ENCODE measurements at places on chromosomes 6 and 20.

DNA sequence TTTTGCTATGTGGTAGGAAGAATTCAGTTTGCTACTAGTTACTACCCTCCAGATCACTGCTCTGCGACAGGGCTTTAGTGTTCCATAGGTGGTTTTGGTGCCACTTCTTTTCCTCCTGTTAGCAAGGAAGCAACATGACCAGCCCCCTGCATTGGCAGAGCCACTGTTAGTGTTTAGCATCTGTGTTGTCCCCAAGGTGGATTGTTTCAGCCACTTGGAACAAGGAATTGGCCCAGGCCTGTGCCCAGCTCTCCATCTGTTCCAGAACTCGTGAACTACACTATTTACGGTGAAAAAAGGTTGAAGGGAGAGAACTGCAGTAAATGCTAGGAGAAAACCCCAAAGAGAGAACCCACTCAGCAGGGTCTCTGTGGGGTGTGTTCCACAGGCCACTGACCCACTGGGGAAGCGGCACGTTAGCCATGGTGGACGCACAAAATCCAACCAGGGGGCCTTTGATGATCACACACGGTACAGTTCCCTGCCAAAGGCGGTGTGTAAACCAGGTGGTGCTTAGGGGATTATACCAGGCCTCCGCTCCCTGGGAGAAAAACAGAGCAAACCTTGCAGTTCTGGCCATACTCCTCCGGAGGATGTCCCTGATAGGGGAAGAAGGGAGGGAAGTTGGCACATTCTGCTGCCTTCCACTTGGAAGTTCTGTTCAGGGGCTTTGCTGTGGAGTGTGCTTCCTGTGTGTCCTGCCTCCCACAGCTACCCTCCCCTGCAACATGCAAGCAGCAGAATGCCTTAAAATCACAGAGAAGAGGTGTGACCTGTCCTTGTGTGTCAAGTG is 72.3 kb downstream of the LYRM2 start:
- DNase-seq = no peak

GRCh38 chr20:48875914-48876240 is 45.6 kb upstream of the ARFGEF2 start:
- DNase-seq = no peak

- DNase-seq = peak; percentile 64
Measured at GRCh38 chr20:58309591-58310290, at the start of gene RAB22A. TSS of gene RAB22A (plus strand) at chr20:58309715. CDS start at chr20:58309977, 262 bp downstream.

DNA sequence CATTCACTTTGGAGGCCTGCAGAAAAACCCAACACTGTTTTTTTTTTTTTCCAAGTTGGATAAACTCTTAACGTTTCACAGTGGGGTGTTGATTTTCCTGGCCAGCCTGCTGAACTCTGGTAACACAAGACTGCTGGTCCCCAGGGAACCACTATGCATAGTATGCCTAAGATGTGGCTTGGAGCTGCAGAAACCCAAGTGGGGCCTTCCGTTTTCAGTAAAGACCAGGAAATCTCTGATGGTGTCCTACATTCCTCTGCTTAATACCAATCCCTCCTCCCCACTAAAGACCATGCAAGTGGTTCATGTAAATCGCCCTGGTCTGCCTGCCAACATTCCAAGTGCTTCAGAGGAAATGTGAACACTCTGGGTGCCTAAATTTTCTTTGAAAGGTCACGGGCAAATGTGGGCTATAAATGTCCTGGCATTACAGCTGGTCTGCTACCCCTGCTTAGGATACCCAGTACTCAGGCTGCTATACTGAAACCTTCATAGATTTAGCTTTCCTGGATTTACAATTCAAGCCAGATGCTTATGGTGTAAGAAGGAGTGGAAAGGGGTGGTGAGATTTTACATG is 615.4 kb downstream of the MAFB start:
- no peak for DNase-seq

DNA sequence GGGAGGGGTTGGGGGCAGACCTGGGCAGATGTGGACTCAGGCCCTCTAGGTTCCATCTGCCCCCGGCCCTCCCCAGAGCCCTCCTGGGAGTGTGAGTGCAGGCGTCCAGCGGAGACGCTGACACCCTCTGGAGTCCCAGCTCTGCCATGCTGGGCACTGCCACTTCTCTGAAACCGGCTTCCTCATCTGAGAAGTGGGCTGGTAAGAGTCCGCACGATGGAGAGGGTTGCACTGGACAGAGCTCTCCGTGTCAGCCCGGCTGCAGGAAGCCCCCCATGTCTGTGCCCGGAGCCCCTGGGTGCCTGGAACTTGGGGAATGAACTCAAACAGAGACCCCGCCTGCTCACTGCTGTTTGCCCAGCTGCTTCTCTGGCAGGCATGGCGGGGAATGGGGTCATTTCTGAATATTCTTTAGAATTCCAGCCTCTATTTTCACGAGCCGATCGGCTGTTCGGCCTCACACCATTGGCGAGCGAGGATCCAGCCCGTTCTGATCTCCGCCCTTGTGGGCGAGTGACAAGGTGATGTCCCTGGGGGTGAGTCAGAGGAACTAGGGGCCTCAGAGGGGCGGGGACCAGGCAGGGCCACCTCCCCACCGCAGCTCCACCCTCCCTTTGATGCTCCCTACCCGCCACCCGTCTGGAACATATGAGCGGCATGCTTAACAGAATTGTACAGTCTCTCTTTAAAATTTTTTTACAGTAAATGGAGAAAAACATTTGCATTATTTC is 47.8 kb upstream of the GATA5 start:
- no peak for DNase-seq

DNA sequence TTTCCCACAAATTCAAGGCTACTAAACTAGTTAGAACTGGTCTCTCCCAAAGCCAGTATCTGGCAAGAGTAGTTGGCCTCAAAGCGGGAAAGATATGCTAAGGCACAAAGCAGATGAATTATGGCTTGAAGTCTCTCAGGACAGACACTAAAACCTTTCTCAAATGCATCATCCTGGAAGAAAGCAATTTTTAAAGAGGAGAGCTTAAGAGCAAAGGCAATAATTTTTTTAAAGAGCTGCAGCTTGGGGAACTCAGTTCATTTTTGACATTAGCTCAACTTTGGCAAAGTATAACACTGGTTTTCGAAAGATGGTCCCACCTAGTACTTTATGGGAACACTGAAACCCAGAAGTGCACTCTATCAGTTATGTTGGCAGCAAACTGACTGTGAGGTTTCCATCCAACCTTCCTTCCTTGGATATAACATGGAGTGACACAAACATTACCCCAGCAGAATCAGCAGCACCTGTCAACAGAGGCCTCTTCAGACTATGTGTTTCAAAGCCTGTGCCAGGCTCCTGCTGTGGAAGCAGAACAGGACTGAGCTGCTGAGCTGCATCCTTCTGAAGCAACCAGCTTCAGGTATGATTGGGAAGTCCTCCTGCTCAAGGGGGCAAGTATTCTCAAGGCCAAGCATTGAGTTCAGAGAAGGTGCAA is 852.3 kb upstream of the HS3ST5 start:
- no peak for DNase-seq

GRCh38 chr6:140269591-140270165 is 895.2 kb upstream of the CITED2 start:
- DNase-seq = no peak

- no peak for DNase-seq
Measured at GRCh38 chr20:1633535-1633934, 13.7 kb upstream of the SIRPB1 start.

- DNase-seq = no peak
Measured at GRCh38 chr6:123398072-123398471, 238.7 kb downstream of the TRDN start.

- DNase-seq = no peak
Measured at GRCh38 chr20:9179867-9180266, 111.0 kb downstream of the PLCB4 start.

DNA sequence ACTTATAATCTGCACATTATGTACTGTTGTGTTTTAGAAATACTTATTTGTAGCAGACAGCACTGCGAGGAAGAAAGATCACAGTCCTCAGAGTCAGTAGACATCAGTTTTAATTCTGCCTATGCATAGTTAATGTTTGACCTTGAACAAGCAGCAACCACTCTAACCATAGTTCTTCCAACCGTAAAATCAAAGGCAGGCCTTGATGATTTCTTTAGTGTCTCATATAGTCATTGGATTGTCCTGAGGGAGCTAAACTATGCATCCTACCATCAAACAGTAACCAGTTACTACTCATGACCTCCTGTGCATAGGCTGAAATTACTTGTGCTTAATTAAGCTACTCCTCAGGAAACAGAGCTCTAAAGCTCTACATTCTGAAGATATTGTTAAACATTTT is 294.8 kb upstream of the STXBP5 start:
- no peak for DNase-seq

- DNase-seq = no peak
Measured at GRCh38 chr6:45502456-45502855, 124.7 kb upstream of the SUPT3H start.

DNA sequence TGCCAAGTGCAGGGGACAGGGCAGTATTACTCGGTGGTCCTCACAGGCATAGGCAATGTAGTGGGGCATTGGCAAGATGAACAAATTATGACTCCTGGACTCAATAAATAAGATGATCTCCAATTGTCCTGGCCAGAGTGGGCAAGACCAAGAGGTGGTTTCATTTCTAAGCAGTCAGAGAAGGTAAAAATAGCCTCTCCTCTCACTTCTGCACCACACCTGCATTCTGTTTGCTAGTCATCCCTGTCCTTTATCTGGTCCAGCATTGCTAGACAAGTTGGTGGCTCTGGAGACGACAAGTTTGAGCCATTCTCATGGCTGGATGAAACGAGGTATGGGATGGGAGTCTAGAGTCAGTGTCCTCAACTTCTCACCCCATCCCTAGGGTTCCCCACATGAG is 83.0 kb downstream of the BANF2 start:
- no peak for DNase-seq

DNA sequence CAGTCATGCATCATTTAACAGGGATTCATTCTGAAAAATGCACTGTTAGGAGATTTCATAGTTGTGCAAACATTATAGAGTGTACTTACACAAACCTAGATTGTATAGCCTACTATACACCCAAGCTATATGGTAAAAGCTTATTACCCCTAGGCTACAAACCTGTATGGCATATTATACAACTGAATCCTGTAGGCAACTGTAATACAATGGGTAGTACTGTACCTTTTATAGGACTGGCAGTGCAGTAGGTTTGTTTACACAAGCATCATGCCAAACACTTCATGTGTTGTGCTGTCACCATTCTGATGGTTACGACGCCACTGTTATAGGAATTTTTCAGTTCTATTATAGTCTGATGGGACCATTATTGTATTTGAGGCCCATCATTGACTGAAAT is 39.3 kb upstream of the KHDC1 start:
- no peak for DNase-seq

DNA sequence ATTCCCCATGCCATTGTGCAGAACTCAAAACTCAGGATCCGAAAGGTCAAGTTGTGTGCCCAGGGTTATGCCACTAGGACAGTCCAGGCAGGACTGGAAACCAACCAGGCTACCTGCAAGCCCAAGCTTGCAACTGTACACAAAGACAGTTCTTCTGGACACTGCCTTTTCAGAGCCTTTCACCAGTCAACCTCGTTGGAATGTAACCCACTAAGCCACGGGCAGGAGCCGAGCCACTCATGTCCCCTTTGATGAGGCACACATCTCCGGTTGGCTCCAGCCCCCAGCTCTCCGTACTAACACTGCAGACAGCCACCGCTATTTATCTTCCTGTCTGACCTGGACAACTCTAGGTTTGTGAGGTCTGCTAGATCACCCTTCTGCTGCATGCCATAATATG is 62.5 kb downstream of the BMP7 start:
- no peak for DNase-seq

DNA sequence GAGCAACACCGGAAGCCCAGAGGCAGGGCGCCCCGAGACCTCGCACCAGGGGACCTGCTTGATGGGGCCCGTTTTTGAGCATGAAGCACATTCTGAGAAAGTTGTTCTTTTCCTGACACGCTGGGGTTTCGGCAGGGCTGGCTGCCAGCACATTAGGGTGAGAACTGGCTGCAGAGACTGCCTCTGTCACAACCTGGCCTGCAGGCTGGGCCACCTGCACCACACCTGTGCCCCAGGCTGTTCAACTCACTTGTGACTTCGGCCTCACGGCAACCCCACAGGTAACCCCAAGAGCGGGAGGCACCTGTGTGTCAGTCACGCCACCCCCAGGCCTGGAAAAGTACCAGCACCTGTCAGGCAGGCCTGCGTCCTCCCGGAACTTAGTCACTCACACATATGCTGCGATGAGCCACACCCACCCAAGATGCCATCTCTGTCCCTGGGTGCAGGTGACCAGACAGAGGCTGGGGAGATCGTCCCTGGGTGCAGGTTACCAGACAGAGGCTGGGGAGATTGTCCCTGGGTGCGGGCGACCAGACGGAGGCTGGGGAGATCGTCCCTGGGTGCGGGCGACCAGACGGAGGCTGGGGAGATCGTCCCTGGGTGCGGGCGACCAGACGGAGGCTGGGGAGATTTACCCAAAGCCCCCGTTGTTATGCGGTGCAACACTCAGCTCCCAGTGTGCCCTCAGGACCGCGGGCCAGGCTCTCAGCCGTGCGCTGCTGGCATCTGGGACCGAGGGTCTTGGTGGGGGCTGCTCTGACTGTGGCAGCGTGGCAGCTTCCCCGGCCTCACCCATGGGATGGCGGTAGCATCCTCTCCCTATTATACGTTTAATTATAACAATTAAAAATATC is 82.5 kb upstream of the BHLHE23 start:
- DNase-seq = no peak

DNA sequence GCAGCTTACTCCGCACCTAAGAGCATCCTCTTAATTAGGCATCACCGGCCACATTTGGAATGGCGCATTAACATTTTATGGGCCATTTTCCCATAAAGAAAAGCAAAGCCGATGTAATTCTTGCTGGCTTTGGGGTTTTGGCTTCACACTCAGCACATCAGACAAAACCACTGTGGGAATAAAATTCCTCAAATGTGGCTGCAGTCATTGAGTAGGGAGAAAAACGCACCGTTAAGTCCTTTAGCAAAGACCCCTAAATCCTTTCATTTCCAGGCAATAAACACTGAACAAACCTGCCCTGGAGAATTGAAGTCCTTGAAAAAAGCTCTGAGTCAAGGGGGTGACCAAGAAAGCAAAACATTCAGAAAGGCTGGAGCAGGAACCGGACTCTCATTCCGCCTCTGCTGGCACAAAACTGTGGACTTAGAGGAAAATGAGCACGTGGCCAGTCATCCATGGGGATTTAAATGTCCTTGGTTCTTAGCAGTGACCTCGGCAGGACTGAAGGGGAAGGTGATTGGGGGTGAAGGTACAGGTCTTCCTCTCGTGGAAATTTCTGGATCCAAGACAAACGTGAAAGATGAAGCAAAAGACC is 102.9 kb downstream of the CDH4 start:
- no peak for DNase-seq

- no peak for DNase-seq
Measured at GRCh38 chr6:44333273-44333919, 9.1 kb upstream of the SPATS1 start.

- no peak for DNase-seq
Measured at GRCh38 chr6:37207903-37208456, 38.0 kb downstream of the PIM1 start.

DNA sequence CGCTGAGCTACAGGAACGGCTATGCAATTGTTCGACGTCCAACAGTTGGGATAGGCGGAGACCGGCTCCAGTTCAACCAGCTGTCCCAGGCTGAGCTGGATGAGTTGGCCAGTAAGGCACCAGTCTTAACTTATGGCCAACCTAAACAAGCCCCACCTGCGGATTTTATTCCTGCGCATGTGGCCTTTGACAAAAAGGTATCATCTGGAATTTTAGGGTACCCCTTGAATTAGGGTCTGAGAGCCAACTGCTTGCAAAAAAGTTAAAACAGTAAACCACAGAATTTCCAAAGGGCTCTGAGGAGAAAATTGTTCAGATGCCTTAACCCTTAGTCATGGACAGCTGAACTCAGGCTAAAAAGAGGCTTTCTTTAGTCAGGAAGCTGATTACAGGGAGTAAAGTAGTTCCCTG is 3.8 kb downstream of the EFHC1 start:
- DNase-seq = no peak

GRCh38 chr6:40931931-40932330 is 107.1 kb downstream of the UNC5CL start:
- DNase-seq = no peak
